Progenitor cell of endocrine pancreas (in vitro differentiated cells): ENCODE measurements at places on chromosomes 5 and 9.

DNA sequence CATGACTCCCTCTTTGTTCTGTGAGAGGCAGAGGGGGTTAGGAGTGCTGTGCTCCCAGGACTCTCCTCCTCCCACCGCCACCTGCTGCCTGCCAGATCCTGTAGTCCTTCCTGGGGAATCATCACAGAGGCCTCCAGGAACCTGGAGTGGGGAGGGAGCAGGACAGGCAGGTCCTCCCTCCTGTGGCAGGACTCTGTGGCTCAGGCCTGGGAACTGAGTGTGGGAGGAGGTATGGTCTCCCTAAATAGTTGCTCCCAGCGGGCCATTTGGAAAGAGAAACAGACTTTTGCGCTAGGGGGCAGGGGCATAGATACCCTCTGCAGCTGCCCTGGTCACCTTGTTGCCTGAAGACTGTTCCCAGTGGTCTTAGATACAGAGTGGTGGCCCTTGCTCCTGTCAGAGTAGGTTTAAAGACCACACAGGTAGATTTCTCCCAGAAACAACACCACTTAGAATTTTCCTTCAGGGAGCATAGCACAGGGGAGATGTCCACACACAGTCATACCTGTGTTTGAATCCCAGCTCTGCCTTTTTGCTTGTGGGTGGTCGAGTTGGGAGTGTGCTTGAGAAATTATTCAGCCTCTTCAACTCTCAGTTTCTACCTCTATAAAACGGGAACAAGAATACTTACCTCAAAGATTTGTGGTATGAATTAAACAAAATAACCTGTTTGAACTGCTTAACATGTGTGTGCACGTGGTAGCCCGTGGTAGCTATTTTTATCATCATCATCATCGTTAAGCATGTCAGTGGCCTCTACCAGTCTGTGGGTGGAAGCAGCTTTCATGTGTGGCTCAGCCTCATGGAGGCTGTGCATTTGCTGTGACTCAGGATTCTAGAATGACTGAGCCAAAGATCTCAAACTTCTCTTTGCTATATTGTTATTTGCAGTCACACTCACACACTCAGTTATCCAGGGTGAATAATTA is 55.8 kb downstream of the SLC22A5 start:
- no peak for DNase-seq

DNA sequence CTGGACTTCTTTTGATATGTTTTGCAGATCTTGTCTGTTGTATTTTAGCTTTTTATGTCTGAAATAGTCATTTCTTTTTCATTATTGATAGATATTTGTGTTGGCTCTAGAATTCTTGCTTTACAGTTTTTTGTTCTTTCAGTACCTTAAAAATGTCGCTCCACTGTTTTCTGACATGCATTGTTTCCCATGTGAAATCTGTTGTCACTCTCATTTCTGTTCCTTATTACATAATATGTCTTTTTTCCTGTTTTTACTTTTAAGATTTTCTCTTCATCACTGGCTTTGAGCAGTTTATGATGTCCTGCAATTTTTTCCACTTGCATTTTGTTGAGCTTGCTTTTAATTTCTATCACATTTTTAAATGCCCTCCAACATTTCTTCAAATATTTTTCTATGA is 270.4 kb upstream of the TARS1 start:
- DNase-seq: no peak

- DNase-seq: no peak
Measured at GRCh38 chr9:7607421-7607820, 192.2 kb downstream of the DMAC1 start.

DNA sequence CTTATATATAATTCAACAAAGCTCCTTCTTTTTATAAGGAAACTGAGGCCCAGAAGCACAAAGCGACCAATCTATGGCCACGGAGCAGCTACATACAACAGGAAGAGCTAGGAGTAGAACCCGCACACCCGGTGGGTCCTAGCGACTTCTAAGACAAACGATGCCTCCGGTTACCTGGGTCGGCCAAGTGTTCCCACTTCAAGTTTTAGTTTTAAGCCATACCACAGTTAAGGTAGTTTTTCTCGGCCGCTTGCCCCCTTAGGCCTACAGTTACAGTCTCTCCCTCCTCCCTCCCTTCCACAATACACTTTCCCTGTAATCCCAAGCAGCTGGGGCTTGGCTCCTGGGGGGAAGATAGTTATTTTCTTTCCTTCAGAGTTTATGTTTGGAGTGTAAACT is 533 bp downstream of the SREK1IP1 start:
- DNase-seq: no peak

DNA sequence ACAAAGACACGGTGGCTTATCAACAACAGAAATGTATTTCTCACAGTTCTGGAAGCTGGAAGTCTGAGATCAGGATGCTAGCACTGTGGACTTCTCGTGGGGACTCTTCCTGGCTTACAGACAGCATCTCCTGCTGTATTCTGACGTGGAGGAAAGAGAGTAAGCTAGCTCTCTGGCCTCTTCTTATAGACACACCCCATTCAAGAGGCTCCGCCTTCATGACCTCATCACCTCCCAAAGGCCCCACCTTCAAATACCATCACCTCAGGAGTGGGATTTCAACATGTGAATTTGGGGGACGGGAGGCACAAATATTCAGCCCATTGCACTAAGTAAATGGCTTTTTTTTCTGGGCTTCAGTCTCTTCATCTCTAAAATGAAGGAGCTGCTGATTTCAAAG is 27.6 kb downstream of the KCNMB1 start:
- DNase-seq: no peak

- no peak for DNase-seq
Measured at GRCh38 chr5:59772757-59773156, 120.8 kb downstream of the PDE4D start.

- no peak for DNase-seq
Measured at GRCh38 chr5:160835376-160835775, 16.6 kb downstream of the ATP10B start.
